ENCODE measurements at places on chromosomes 6 and 20. TPM values are rescaled to one million over a fixed set of nuclear protein-coding genes. Genes with fewer than 3 reads are reported as not detected.
A peak's percentile ranks its signal among the peaks of the same experiment; 100 is the strongest.

DNA sequence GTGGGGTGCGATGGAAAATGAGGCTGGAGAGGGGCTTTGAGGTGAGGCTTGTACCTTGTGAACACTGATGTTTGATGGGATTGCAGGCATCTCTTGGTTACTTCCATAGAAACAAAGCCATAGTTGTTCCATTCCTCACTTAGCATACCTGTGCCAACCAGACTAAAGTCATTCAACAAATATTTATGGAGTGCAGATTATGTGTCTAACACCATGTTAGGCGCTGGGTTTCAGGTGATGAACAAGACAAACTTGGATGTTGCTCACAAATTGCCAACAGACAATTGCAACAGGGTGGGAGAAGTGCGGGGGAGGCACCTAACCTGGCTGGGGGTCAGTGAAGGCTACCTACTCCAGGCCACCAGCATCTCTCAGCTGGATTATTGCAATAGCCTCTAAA is 1.5 kb downstream of the TTPAL start:
- H3K4me3 ChIP-seq, result no peak overlapping the region
- peak overlapping the region; percentile 45 for H3K27ac ChIP-seq
- H3K36me3 ChIP-seq, result peaks cover 24% of the 10 kb centered on the region
- DNase-seq, result no peak
- H3K4me1 ChIP-seq, result peaks cover 17% of the 10 kb centered on the region

DNA sequence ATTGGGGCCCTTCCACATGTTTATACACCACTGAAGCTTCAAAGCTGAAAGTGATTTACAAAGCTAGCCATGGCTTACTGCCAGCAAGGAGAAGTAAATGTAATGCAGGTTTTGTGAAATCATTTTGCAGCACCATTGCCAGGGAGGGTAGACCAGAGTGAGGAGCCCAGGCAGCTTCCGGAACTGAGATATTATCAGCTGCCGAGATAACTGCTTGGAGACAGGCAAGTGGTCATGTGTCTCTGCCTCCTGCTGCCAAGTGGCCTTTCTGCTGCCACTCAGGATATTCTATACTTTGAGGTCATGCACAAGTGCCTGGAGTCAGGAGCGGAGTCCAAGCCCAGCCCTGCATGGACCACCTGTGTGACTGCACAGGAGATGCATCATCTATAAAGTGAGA is 160.2 kb downstream of the SYNDIG1 start:
- H3K4me1 ChIP-seq, result no peaks in the 10 kb centered on the region
- no peak overlapping the region for H3K4me3 ChIP-seq
- no peak for DNase-seq
- H3K36me3 ChIP-seq, result no peaks in the 10 kb centered on the region
- no peaks in the 10 kb centered on the region for H3K27me3 ChIP-seq

DNA sequence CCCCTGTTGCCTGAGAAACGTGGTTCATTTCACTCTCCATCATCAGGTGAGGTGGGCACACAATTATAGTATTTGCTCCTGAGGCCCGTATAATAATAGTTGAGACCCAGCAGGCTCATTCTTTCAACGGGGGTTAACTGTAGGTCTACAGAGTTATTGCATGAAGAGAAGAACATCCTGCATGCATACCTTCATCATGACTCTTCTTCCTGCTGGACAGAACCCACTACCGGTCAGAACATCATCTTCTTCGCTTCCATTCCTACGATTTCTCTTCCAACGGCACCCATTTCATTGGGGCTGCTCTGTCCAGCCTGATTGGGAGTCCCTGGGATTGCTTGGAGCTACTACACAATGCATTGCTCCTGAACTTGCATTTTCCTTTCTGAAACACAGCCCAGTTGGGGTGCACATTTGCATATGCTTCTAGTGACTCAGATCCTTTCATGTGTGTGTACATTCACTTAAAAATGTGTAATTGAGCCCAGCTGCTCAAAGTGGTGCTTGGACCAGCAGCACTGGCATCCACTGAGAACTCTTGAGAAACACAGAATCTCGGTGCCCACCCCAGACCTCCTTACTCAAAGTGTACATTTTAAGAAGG is 57.4 kb downstream of the SLC24A3 start:
- no peaks in the 10 kb centered on the region for H3K4me1 ChIP-seq
- H3K27ac ChIP-seq, result no peak overlapping the region
- no peaks in the 10 kb centered on the region for H3K36me3 ChIP-seq
- DNase-seq, result no peak
- H3K27me3 ChIP-seq, result no peaks in the 10 kb centered on the region

GRCh38 chr6:157487110-157487773 is 106.3 kb downstream of the ZDHHC14 start:
- H3K27ac ChIP-seq, result no peak overlapping the region
- no peaks in the 10 kb centered on the region for H3K27me3 ChIP-seq
- no peak for DNase-seq
- no peak overlapping the region for H3K4me3 ChIP-seq

MAP7 gene
- 0.73 TPM for total RNA-seq

GRCh38 chr20:54573838-54574237 is 98.4 kb downstream of the DOK5 start:
- no peak overlapping the region for H3K27ac ChIP-seq
- no peak for DNase-seq
- no peaks in the 10 kb centered on the region for H3K36me3 ChIP-seq
- no peaks in the 10 kb centered on the region for H3K27me3 ChIP-seq

- H3K27me3 ChIP-seq, result no peaks in the 10 kb centered on the region
- no peaks in the 10 kb centered on the region for H3K4me1 ChIP-seq
- H3K36me3 ChIP-seq, result no peaks in the 10 kb centered on the region
- no peak overlapping the region for H3K4me3 ChIP-seq
- H3K27ac ChIP-seq, result no peak overlapping the region
- DNase-seq, result no peak
Observed at GRCh38 chr20:43576108-43576507, 14.6 kb upstream of the IFT52 start.

GRCh38 chr6:10184371-10185227 is 230.3 kb downstream of the TFAP2A start:
- no peaks in the 10 kb centered on the region for H3K36me3 ChIP-seq
- H3K4me3 ChIP-seq, result no peak overlapping the region
- H3K4me1 ChIP-seq, result no peaks in the 10 kb centered on the region
- no peak for DNase-seq
- no peaks in the 10 kb centered on the region for H3K27me3 ChIP-seq

DNA sequence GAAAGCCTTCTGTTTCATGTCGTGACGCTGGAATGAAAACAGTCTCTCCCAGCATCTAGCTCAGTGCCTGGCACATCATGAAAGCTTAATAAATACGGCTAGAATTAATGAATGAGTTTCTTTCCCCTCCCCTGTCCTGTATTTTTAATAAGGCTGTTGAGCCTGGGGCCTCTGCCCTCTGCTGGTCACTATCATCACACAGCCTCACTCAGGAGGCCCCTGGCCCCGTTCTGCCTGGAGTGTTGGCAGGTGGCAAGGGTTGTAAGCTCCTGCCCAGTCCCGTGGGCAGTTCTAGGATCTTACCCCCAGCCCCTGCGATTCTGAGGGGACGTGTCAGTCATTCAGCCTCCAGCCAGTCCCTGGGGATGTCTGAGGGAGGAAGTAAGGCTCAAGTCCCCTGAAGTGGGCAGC is 41.4 kb downstream of the PHACTR3 start:
- H3K27me3 ChIP-seq, result no peaks in the 10 kb centered on the region
- no peaks in the 10 kb centered on the region for H3K36me3 ChIP-seq
- no peak overlapping the region for H3K27ac ChIP-seq
- DNase-seq, result no peak
- no peaks in the 10 kb centered on the region for H3K4me1 ChIP-seq

HLA-DMB gene
- total RNA-seq, result 9.1 TPM

DNA sequence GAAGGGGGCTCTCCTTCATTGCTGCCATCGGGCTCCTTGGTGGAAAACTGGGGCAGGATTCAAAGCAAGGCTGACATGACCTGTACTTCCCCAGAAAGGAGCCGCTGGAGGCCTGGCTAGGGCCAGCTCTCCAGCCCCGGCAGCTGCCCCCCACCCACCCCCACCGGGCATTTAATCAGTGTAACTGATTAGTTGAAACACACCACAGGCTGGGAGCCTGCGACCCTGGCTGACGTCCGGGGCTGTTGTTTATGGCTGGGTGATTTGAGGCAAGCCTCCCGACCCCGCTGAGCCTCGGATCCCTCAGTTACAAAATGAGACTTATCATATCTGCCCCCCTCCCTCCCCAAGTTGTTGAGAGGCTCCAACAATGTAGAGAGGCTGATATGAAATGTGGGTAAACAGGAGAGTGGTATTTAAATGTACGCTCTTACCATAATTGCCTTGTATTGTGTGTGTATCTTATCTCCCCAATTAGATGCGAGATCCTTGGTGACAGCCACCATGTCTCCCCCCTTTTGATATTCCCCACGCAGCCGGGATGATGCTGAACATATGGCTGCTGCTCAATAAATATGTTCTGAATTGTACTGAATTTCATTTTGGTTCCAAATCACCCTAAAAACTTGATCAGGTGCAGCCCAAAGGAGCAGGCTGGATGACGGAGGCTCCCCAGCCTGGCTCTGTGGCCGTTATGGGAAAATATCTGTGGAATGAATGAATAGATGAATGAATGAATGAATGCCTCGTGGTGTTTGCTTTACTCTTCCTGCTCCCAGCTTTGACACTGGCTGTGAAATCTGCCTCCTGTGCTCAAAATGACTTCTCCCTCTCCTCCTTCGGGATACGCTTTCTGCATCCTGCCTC is 31.8 kb upstream of the APCDD1L start:
- no peaks in the 10 kb centered on the region for H3K27me3 ChIP-seq
- no peak overlapping the region for H3K4me3 ChIP-seq
- no peaks in the 10 kb centered on the region for H3K4me1 ChIP-seq
- no peaks in the 10 kb centered on the region for H3K36me3 ChIP-seq
- no peak overlapping the region for H3K27ac ChIP-seq
- DNase-seq, result no peak

- DNase-seq, result no peak
- peak overlapping the region; percentile 91 for H3K4me3 ChIP-seq
- H3K27ac ChIP-seq, result peak overlapping the region; percentile 97
- H3K4me1 ChIP-seq, result peaks cover 60% of the 10 kb centered on the region
Observed at GRCh38 chr6:31663126-31663960, 1.5 kb downstream of the GPANK1 start.

DNA sequence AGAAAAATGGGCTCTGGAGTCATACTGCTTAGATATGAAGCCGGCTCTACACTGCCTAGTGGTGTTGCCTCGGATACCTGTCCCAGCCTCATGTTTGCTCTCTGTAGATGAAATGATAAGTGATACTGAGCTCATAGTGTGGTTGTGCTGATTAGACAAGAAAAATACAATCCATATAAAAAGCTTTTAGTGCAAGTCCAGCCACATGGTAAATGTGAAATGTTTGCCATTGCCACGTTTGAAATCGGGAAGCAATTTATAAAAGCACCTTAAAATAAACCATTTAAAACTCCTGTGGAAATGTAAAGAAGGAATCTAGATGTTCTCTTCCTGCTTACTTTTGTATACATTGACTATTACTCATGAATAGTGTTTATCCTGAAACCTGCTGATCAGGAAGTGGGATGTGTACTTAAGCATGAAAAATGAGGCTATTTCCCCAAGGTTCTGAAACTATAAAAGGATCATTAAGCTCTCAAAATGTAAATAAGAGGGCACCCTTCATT is 13.1 kb upstream of the PBOV1 start:
- no peaks in the 10 kb centered on the region for H3K36me3 ChIP-seq
- no peaks in the 10 kb centered on the region for H3K27me3 ChIP-seq
- DNase-seq, result no peak
- no peaks in the 10 kb centered on the region for H3K4me1 ChIP-seq

DNA sequence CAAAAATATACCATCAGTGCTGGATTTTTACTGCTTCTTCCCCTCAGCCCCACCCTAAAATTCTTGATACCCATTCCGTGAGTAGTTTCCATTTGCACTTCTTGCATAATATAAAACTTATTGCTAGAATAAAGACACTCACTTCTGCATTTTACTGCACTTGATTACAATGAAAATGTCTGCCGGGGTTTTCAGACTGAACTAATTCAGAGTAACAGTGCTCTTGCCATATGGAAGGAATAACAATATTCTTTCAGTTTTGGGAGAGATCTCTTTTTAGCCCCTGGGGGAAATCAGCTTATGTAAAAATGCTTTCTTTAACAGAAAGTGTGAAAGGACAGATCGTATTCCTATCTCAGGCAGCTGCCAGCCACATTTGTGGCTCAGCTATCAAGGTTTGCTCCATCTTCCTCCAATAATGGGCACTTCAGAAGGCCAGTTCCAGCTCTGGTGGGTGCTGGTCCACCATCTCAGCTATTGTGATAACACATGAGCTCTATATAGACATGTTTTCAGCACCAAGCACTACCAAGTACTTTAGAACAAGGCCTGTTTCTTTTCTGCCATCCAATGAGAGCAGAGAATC is 8.9 kb downstream of the SMLR1 start:
- H3K4me1 ChIP-seq, result no peaks in the 10 kb centered on the region
- DNase-seq, result no peak

KHDC1L gene
- total RNA-seq, result 0.38 TPM

DNA sequence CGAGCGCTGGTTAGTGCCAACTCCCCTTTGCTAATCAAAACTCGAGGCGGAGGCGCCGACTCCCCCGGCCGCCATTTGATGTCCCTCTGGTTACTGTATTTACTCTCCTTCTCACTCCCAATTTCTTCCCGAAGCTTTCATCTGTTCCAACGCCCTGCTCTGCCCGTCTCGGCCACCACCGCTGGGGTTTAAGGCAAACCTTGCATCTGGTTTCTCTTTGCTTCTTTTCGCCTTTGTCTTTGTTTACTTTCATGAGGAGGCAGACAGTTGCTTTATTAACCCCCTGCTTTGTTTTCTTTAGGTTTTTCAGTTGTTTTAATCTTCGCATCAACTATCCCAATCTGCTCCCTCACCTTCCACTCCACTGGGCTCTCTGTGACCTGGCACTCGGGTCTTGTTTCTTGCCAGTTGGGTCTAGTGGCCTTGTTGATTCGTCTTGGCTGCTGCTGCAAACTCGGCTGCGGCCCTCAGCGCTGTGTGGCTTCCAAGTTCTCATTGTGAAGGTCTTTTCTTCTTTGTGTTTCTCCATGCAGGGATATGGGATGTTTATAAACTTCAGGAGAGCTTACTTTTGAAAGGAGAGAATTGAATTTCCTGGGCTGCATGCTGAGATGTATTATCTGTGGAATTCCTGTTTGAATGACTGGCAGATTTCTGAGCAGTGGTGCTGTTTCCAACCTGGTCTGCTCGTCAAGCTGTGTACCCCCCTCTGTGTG is 155.1 kb downstream of the CDC5L start:
- H3K4me3 ChIP-seq, result no peak overlapping the region
- H3K27ac ChIP-seq, result no peak overlapping the region
- DNase-seq, result no peak
- no peaks in the 10 kb centered on the region for H3K36me3 ChIP-seq
- H3K4me1 ChIP-seq, result no peaks in the 10 kb centered on the region

DNA sequence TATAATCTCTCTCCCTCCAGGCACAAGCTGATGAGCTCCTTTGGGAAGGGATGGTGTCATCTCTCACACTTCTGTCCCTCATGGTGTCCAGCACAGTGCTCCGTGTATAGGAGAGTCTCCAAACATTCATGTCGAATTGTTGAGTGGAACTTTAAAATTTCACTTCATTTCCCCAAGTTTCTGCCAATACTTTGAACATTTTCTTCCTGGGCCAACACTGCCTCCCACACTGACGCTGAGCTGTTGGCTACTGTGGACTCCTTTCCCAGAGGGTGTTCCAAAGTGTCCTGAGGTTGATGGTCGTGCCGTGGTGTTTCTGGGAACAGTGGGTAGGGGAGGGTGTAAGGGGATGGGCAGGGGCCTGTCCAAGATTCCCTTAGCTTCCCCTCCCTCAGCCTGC is 122.7 kb downstream of the TIAM2 start:
- no peaks in the 10 kb centered on the region for H3K4me1 ChIP-seq
- no peak overlapping the region for H3K4me3 ChIP-seq
- no peaks in the 10 kb centered on the region for H3K36me3 ChIP-seq

RSPO3 gene
- not detected for total RNA-seq

All from naive thymus-derived CD4-positive, alpha-beta T cell (primary cell).